ENCODE measurements at places on chromosomes 12 and 14. TPM values are rescaled to one million over a fixed set of nuclear protein-coding genes. Genes with fewer than 3 reads are reported as not detected.

- DNase-seq, result no peak
These were observed 126.2 kb downstream of the GRIP1 start for GRCh38 chr12:66552716-66553115.

- no peak for DNase-seq
These were observed 25.0 kb downstream of the PRICKLE1 start for GRCh38 chr12:42564556-42564955.

GRCh38 chr12:68564166-68564565, 46.5 kb upstream of the RAP1B start:
- no peak for DNase-seq

- DNase-seq, result no peak
These were observed 236.1 kb upstream of the PLEKHG7 start for GRCh38 chr12:92466391-92467305.

DNA sequence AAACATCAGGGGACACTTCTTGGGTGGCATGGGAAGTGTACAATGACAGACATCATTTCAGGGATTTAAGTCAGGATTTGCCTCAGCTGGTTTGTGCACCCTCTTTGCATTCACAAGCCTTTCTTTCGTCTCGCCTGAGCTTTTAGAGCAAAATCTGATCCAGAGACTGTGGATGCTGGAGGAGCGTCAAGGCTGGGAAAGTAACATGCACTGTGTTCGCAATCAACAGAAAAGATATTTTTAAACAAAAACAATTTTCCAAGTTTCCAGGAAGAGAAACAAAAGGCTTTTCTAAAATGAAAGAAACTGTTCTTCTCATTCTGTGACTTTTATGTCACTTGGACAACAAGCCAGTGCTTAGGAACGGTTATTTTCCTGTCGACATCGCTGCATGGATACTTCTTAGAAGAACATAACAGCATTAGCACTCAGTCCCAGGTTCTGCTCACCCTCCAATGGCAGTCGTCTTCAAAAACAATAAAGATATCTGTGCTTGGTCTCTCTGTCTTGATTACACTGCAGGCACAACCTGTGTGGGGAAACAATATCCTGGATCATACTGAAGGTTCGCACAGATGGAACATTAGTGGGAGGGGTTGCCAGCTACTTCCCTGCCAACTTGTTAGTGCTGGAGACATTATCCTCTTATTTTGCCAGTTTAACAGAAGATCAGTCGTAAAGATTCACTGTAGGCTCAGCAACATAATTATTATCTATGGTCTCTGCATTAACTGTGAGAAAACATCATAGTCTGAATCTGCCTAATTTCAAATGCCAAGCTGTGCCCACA, 403.3 kb upstream of the ATP2B1 start:
- DNase-seq, result no peak

DNA sequence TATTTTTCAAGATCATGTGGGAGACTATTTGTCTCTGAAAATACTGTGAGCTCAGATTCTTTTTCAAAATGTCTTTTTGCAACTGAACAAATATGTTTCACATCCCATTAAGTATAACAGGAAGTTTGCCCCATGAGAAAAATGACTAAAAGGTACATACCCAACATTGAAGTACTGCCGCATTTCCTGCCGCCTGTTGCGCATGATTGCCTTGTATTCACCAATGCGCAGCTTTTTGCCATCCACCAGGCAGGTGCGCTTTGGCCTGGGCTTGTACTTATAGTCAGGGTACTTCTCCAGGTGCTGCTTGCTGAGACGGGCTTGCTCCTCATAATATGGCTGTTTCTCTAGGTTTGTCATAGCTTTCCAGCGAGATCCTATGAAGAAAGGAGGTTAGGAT, 413.2 kb downstream of the SOX5 start:
- no peak for DNase-seq

DNA sequence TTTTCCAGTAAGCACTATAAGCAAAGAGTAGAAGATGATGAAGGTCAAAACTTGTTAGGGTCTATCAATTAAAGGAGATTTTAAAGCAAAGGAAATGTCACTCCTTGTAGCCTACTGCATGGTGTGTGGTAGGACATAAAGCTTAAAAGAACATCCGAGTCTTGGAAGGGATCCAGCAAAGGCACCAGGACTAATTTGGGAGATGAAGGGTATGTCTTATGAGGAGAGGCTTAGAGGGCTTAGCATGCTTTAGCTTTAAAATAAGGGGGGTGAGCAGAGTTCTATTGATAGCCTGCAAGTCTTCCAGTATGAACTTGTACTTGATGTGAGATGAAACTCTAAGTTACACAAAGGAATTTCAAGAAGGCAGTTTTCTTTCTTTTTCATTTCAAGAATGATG, 11.8 kb upstream of the MYBPC1 start:
- DNase-seq, result no peak

GRCh38 chr14:102779084-102779462, 1.8 kb downstream of the TRAF3 start:
- DNase-seq, result no peak

VRTN gene
- polyA plus RNA-seq, result 0.69 TPM

POP5 gene
- polyA plus RNA-seq, result 57.1 TPM

CAPS2 gene
- polyA plus RNA-seq, result 3.1 TPM

FANCM gene
- 3.7 TPM for polyA plus RNA-seq

Data from large intestine (tissue), 12 donors.